ENCODE measurements at places on chromosomes 12 and 14.

DNA sequence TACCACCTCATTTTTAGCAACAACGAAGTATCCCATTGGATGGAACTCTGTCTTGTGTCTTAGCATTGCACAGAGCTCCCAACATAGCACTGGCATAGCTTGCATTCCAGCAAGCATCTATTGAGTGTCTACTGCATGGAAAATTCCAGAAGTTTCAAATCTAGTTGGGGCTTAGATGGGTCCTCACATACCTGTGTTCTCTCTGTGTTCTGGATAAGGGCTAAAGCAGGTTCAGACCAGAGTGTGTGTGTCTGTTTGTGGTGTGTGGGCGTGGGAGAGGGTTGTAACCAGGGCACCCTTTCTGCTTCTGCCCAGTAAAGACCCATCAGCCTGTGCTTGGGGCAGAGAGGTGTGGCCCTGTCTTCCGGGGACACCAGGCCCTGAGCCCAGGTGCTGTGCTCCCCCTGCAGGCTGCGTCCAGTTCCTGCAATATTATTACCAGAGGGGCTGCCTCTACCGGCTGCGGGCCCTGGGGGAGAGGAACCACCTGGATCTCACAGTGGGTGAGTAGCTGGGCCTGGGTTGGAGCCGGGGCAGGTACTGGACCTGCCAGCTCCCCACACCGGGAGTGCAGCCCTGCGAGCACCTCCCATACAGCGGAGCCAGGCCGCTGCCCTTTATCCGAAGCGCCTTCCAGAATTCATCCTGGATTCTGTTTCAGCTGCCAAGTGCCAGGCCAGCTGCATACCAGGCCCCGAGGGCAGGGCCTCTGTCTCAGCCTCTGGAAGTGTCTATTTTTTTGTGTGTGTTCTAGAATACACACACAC, 20.3 kb downstream of the RHOF start:
- no peak for DNase-seq

- no peak for DNase-seq
These were observed 5.1 kb upstream of the OTUB2 start for GRCh38 chr14:94021001-94021400.

GRCh38 chr14:69317102-69317755, 57.3 kb downstream of the GALNT16 start:
- no peak for DNase-seq

DNA sequence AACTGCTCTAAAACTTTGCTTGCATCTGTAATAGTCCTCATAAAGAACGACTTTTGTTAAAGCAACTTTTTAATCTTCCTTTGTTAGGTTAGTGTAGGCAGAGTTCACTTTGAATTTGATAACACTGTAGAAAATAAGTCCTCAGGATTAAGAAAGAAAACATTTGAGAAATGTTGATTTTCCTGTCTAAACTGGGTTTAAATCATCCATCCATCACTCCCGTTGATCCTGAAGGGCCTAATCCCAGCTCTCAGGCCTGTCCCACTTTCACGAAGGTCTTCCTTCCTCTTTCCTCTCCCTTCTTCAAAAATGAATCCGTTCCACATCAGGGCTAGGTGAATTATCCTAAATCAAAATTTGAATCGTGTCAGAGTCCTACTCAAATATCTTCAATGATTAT, 36.9 kb downstream of the SLC2A14 start:
- no peak for DNase-seq

Measured in NCI-H1417 treated with DMSO at 0.1 percent for 48 hours (cell line).